ENCODE measurements at places on chromosomes 16 and 17. TPM values are rescaled to one million over a fixed set of nuclear protein-coding genes. Genes with fewer than 3 reads are reported as not detected.

CFAP97D1 gene
- 0.07 TPM for total RNA-seq

CEMP1 gene
- total RNA-seq, result not detected

SLFN14 gene
- total RNA-seq, result not detected

RND2 gene
- 0.11 TPM for total RNA-seq

ZG16B gene
- 0.66 TPM for total RNA-seq

Measured in A549 treated with dexamethasone at 1 μM for 4 hours (cell line).